Astrocyte of the hippocampus (primary cell): ENCODE measurements at places on chromosomes 4 and X.

DNA sequence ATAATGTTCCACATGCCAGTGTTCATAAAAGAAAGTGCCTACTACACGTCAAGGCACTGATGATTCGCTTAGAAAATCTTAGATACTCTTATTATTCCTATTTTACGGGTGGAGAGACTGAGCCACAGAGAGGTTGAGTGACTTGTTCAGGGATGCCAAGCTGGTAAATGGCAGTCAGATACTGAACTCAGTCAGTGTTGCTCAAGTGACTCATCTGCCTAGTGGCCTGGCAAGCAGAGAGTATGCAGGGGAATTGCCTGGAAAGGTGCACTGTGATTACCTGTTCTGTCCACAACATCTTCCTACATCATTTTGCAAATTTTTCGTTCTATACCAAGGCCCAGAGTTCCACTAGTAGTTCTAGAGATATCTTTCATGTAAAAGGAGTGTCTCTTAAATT lies 68.4 kb downstream of the RAPGEF2 start:
- peak; percentile 17 for DNase-seq

DNA sequence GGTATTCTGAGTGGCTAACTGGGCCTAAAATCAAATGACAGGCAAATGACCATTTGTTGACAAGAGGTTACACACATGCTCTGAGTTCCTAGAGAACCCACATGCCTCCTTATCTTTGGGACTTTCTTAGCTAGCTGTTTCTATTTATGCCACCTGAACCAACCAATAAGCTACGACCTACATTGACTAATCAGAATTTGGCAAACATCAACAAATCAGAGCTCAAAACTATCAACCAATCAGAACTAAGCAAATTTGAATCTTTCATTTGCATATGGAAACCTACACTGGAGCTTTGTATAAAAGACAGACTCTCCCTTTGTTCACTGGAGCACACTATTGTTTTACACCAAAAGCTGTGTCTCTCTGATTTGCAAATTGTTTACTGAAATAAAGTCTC lies 192.0 kb downstream of the CXXC4 start:
- DNase-seq, result no peak

GRCh38 chr4:2390146-2390545 lies 28.3 kb downstream of the ZFYVE28 start:
- peak; percentile 62 for DNase-seq

DNA sequence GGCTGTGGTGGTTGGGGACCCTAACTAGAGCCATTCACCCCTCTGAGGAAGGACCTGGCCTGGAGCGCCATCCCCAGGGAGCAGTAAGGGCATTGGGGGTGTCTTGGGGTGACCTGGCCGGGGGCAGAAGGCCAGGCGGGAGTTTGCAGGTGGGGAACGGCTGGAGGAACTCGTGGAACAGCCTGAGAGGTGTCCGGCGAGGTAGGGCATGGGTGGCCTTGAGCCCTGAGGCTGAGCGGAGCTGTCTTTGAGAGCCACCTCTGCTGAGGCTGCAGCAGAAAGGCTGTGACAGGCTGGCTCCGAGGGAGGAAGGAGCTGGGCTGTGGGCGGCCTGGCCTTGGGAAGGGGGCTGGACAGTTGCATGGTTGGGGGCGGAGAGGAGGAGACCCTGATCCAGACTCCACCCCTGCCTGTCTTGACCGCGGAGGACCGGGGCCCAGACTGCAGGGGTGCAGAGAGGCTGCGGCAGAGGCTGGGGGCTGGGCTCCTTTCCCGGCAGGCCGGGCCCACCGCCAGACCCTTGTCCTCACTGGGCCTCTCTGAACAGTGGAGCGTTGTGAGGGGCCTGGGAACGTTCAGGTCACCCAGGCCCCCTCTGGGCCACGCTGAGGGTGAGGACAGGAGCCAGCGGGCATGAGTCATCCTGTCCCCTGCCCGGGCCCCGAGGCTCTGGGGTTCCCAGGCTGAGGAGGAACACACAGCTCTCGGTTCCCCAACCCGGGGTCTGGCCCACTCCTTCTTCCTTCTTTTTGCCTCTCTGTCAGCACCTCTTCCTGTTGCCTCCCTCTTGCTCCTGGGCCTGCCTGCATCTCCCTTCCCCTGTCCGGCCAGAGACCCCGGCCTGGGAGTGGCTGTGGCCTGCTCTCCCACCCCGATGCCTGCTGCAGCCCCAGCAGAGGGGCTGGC lies 8.1 kb downstream of the SH3BP2 start:
- peak; percentile 92 for DNase-seq

GRCh38 chr4:112302320-112303274 lies 5.4 kb downstream of the ALPK1 start:
- DNase-seq, result no peak

DNA sequence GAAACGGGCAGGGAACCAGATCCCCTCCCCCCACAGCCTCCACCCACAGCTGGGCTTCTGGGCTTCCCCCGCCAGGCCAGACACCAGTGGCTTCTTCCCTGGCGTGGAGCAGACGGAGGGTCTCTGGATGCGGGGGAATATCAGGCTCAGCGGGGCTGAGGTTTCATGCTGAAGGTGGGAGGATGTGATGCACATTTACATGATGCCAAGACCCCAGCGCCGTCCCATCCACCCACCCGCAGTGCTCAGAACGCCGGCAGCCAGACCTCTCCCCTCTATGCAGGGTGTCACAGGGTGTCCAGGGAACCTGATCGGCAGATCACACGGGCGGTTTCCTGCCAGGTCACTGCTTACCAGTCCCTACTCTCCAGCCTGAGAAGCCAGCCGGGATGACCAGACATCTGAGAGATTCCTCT lies 12.8 kb upstream of the TNIP2 start:
- no peak for DNase-seq
